Stomach (tissue), 19 donors: ENCODE measurements at places on chromosomes 7 and 10. TPM values are rescaled to one million over a fixed set of nuclear protein-coding genes. Genes with fewer than 3 reads are reported as not detected.

DNA sequence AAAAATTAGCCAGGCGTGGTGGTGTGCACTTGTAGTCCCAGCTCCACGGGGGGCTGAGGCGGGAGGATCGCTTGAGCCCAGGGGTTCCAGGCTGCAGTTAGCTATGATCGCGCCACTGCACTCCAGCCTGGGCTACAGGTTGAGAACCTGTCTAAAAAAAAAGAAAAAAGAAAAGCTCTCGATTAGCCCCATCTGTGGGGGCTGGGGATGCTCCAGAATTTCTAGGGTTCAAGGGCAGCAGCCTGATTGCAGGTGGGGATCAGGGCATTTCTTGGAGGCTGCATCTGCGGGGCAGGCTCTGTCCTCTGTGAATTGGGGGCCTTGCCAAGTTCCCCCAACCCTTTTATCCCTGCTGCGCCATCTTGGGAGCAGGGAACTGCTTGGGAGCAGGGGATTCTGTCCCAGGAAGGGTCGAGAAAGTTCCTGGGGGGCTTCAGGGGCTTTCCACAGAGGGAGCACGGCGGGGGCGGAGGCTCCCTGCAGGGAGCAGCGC lies 651 bp upstream of the ARPC1A start:
- no peak for DNase-seq

DNA sequence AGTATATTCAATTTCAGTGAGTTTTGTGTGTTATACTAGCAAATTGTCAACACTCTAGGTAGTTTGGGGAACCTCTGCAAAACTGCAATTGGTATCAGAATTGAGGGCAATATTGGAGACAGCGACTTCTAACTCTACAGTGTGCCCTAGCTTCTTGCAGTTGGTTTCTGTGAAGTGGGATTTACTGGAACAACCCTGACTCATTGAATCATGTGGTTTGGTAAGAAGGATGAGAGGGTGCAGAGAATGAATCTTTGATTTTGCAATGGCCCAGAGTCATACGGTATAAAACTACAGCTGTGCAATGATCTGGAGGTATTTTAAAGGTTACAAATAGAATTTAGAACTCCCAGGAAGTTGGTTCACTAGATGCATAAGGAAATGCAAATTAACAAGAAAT lies 129.1 kb upstream of the PPP1R3A start:
- DNase-seq, result no peak

GRCh38 chr7:8387551-8388256 lies 45.7 kb upstream of the NXPH1 start:
- no peak for DNase-seq

- no peak for DNase-seq
These were observed 23.7 kb downstream of the GBF1 start for GRCh38 chr10:102269017-102269416.

GRCh38 chr7:91088156-91088555 lies 176.1 kb upstream of the FZD1 start:
- no peak for DNase-seq

- no peak for DNase-seq
These were observed 122.3 kb downstream of the JMJD1C start for GRCh38 chr10:63343476-63343875.

DNA sequence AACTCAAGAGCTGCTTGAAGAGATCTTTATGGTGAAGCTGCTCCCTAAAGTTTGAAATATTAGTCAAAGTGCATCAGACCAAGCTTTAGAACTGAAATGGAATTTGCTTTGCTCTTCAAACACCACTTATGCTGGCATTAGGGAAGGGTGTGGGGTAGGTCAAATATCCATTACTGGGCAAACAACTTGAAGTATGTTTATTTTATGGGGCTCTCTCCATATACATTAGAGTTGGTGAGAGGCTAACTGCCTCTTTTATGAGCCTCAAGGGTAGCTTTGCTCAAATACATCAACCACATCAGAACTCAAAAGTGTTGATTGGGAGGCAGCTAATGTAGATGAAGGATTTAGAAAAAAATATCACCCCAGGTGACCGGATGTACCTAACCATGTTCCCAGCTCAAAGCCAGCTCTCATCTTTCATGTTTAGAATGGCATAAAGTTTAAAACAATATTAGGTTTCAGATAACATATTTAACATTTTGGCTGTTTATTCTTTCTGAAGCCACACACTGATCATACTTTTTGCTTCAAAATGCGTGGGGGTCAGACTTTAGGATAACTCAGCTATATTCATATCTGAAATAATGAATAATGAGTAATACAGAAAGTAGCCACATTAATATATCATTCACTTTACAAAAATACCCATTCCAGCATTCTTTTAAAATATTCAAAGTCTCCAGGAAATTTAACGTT lies 318.6 kb downstream of the PTEN start:
- no peak for DNase-seq

The FGFR2 gene
- total RNA-seq, result 65.0 TPM

DNA sequence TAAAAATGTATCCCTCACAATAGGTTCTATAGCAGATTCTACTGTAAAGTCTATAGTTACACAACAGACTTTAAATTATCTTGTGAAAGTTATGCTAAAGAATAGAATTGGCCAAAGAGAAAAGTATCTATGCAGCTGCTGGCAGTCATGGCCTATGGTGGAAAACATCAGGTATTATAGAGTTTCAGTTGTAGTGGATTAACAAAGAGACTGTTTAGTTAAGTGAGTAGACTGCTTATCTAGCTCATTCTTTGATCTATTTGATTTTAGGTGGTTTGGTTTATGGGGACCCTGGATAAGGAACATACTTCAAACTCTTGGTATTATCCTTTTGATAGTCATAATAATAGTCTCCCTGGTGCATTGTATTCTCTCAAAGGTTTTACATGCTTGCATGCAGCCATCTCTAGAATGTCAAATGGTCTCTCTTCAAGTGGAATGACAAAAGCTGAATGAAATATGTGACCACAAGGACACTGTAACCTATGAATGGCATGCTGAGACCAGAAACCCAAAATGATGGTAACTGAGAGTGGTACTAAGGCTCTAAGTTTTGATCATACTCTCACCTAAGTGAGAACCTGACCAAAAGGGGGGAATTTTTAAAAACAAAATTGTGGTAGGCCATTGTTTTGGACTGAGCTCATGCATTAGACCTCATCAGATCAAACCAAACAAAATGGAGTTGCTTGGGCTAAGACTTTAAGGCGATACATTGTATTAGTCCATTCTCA lies 54.9 kb upstream of the NAMPT start:
- DNase-seq, result no peak

- no peak for DNase-seq
These were observed 35.1 kb downstream of the BRAF start for GRCh38 chr7:140889645-140890044.

GRCh38 chr7:43850348-43851116 lies 18.8 kb downstream of the MRPS24 start:
- DNase-seq, result no peak

- no peak for DNase-seq
These were observed 10.7 kb upstream of the STEAP4 start for GRCh38 chr7:88317422-88317821.

DNA sequence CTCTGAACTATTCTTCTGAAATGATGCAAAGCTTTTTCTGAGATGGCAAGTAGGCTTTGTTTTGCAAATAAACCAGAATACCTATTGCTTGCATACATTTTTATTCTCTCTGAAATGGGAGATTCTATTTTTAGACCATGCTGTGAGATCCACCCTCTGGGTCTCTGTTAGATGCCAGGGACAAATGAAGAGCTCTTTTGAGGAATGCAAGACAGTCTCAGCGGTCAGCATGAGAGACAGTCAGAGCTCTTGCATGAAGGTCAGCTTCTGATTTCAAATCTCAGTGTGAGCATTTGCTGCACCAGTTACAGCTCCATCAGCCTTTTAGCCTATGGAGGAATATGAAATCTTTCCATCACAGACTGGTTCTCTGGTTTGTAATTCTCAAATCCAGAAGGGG lies 429.9 kb upstream of the KLF6 start:
- DNase-seq, result no peak

GRCh38 chr7:28132959-28133870 lies 47.4 kb downstream of the JAZF1 start:
- no peak for DNase-seq

- DNase-seq, result no peak
These were observed 101.5 kb upstream of the SHH start for GRCh38 chr7:155913719-155914118.

- DNase-seq, result no peak
These were observed 17.9 kb downstream of the PAPSS2 start for GRCh38 chr10:87677595-87677994.

GRCh38 chr10:45581216-45581549 lies 91.4 kb downstream of the ZFAND4 start:
- DNase-seq, result no peak

DNA sequence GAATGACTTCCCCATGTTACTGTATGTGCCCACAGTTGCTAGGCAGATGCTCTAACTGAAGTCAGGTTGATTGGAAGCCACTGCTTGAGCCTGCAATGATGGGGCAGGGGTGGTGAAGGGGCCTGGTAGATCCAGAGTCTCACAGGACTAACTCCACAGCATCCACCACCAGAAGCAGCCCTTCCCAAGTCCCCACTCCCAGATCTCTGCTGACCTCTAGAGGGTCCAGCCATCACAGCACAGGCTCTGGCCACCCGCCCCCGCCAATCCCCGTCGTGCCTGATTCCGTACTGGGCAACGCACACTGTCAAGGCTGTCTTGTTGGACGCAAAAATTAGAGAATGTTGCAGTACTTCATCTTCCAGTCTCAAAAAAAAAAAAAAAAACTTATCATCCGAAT lies 136.8 kb upstream of the PDE1C start:
- DNase-seq, result no peak

The ZPBP gene
- not detected for total RNA-seq
